B cell (primary cell): ENCODE measurements at places on chromosomes 4 and X.
A peak's percentile ranks its signal among the peaks of the same experiment; 100 is the strongest.

GRCh38 chr4:143336781-143337599, at the start of gene GAB1:
Gene GAB1, plus strand, starts transcription at chr4:143336876. Its CDS starts 313 bp downstream, at chr4:143337189.
- peak; percentile 83 for DNase-seq

DNA sequence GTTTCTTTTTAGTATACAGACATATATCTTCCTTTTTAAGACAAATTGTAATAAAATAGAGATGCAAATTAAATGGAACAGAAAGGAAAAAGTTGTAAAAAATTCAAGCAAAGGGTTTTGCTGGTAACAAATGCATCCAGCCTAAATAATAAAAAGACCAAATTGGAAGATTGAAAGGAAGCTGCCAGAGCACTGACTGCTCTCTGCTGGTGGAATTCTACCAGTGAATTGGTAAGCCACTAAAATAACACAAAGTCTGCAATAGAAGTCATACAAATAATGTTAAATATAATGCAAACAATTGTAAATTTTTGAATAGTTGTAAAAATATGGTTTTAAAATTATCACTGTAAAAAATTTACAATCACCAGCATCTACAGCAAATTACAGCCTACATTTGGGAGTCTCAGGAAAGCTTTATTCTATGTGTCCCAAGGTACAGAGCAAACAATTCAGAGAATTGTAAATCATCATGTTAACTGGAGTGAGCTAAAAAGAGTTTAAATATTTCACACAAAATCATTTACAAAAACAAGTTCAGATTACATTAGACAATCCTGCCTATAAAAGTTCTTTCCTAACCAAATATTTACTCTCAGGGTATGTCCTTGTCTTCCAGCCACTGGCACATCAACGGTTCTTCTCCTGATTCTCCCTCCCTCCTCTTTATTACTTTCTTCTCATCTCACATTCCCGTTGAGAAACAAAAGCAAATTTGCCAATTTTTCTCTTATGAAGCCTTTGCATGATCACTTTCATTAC, 1322.5 kb downstream of the PCDH7 start:
- DNase-seq: no peak

DNA sequence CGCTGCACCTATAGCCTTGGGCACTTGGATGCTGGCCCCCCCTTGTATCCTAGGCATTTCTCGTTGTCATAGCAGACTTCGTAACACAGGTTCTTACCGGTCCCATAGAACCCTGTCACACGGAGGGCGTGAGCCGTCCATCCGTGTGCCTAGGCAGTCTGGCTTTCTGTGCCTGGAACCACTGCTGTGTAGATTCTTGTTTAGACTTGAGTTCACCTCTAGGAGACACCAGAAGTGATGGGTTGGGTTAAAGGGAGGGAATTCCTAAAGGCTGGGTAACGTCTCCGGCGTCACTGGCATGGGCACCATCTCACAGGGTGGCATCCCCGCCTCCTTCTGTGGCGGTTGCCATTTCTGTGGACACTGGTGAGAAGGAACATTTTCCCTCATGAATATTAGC, 13.5 kb upstream of the NKX1-1 start:
- no peak for DNase-seq

DNA sequence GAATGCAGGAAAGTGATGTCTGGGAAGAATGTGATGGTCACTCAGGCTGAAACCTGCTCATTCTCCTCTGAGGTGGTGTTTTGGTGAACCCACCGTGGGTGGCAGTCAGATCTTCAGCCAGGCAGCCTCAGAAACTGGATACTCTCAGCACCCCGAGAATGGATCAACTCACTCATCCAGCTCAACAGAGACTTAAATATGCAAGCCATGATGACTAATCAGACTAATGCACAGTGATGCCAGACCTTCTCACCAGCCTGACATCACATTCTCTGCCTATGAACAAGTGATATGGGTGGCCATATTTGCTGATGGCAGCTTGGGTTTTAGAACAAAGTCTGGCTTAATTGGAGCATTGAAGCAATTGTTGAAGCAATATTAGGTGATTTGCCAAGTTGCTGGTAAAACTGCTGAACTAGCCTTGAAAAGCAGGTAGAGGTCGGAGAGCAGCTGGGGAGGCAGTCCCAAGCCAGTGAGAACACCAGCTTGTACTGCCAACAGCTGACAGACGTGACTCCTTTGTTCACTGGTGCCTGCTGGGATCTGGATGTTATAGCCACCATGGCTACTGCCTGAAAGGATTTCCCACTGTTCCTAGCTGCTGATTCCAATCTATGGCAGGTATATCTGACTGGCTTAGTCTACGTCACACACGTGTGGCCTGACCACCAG, 608.1 kb downstream of the MID1IP1 start:
- no peak for DNase-seq

DNA sequence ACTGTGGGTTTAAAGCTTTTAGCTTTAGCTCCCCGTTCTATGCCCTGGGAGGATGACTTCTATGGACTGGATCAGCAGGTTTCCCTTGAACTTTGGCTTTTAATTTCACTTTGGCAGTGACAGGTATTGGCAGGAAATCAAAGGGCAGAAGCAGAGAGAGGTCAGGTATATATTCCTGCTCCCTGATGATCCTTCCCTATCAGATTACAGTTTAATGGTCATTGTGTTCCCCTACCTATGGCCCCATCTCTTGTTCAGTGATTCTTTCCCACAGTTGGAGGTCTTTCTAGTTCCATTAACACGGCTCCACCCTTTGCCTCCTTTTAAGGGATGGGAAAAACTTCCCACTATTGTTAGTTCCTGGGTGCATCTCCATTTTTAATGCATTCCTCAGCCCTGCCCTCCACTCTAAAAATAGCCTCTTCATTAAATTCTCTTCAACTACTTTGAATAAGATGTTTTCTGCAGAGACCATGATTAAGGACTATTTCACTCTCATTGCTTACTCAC, 107.8 kb upstream of the TMEM47 start:
- DNase-seq: no peak

- no peak for DNase-seq
Measured at GRCh38 chrX:45143455-45143854, 57.2 kb downstream of the DIPK2B start.

- no peak for DNase-seq
Measured at GRCh38 chr4:96504386-96504785, 664.5 kb downstream of the PDHA2 start.

DNA sequence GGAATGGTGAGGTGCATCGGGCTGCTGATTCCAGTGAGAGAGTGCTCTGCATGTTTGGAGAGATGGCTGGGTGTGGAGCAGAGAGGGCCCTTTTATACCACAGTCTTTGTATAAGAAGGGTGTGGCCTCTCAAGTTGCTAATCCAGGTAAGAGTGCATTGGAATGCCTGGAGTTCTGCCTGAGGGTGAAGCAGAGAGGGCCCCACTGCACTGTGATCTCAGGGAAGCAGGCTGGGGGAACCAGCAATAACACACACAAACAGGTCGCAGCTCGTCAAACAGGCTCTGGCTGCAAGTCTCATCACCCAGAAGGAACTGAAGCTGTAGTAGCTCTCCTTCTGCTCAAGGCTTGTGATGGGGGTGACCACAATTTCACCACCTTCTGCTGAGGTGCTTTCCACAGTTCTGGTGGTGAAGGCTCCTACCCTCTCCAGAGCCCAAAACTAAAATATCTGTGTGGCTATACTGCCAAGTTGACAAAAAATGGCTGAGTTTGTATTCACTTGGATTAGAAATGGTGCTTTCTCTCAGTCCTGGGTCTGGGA, 687.4 kb upstream of the HS3ST1 start:
- DNase-seq: no peak

DNA sequence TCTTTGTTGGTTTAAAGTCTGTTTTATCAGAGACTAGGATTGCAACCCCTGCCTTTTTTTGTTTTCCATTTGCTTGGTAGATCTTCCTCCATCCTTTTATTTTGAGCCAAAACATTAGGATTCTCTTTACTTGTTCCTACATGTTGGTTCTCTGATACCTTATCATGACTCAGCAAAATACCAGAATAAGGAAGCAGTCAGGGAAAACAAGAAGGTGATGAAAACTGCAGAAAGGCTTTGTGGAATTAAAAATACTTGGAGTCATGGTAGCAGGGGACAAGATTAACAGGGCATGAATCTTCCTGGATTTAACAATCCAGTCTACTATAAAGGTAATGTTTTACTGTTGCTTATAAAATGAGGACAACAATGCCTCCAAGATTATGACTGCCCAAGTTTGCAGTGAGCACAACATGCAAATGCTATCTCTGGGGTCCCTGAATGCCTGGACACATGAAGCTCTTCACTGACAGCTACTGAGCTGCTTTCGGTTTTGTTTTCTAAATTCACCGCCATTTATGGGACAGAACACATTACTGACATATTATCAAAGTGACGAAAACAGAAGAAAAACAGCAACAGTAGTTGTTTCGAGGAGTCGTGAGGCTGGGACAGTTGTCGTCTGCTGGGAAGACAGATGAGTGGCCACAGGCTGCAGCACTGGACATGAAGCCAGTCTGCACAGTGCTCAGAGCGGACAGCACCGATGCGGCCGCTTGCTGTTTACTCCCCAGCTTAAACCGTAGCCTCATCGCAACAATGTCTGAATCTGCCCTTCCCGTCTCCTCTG, 174.5 kb upstream of the DKK2 start:
- DNase-seq: no peak

GRCh38 chr4:20305976-20306375, 54.3 kb downstream of the SLIT2 start:
- DNase-seq: no peak

GRCh38 chr4:25953740-25954139, 39.7 kb downstream of the SMIM20 start:
- DNase-seq: no peak

GRCh38 chr4:153909672-153910071, 120.8 kb upstream of the SFRP2 start:
- DNase-seq: no peak

GRCh38 chr4:138446456-138446855, 204.3 kb upstream of the SLC7A11 start:
- no peak for DNase-seq

DNA sequence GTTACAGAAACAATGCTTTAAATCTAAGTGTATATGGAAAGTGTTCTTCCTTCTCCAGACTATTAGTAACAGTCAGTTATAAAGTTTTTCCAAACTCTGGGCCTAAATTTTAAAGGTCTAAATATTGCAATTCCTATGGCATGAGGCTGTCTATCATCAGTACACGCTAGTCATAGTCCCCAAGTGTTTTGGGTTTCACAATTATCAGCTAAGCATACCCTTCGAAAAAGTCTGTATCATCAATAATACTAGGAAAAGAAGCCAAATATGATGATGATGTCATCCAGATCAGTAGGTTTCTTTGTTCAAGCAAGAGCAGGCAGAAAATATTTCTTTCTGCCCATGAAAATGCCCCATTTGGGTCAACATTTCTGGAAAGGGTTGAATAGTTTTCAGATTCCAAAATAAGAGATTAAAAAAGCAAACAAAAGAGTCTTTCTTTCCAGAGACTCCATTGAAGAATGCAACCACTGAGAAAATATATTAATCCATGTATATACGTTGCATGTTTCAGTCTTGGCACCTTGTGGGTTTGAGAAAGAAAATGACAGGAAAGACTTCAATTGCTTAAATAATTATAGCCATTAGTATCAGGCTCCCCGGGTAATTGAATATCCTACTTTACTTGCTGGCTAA, 173.8 kb downstream of the CAMK2D start:
- DNase-seq: no peak

DNA sequence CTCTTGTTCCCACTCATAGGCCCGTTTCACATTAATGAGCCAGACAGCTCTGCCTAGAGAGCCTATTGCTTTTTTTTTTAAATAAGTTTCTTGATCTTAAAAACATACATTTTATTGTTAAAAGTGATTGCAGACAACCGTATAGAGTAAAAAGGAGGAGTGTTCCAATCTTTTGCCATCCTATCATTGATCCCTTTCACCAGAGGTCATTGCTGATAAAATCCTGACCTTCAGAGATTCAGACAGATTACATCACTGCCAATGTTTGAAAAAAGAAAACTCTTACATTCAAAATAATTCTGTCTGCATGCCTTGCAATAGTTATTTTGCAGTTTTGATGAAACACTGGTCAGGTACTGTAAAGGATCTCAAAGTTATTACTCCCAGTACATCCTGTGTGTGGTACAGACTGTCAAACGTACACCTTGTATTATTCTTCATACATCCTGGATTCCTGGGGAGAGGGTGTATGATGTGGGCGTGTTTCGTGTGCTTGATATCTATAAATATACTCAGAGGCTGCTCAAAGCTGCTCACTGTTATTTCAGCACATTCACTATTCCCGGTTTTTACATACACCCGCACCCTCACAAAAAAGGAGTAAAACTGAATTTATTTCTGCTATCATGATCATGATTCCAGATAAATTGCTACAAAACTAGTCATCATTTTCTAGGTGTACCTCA, 15.4 kb upstream of the KLHL2 start:
- DNase-seq: no peak

DNA sequence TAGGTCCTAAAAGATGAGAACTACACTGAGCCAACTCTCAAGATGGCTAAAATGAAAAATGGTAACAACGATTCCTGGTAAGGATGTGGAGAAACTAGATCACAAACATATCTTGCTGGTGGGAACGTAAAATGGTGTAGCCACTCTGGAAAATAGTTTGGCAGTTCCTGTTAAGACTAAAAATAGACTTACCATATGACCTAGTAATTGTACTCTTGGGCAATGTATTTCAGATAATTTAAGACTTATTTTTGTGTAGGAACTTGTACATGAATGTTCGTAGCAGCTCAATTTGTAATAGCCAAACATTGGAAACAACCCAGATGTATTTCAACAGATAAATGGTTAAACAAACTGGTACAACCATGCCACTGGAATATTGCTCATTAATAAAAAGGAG, 106.2 kb downstream of the HDAC8 start:
- DNase-seq: no peak

GRCh38 chr4:7910952-7911578, 28.6 kb downstream of the AFAP1 start:
- no peak for DNase-seq

DNA sequence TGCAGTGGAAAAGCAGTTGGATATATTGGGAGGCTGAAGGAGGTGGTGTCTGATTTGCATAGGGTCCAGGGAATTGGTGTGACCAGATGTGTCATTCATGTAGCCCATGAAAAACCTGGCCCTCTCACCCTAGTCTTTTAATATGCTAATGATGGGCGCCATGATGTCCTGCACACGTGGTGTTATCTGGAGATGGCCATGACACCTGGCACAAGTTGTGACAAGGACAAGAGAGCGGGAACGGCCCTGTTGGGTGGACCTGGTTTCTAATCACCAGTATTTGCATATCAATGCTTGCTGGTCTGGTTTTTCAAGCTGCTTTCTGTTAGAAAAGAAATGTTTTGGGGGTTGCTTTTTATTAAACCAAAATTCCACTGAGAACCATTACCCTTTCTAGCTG, 87.4 kb downstream of the ZXDA start:
- no peak for DNase-seq

DNA sequence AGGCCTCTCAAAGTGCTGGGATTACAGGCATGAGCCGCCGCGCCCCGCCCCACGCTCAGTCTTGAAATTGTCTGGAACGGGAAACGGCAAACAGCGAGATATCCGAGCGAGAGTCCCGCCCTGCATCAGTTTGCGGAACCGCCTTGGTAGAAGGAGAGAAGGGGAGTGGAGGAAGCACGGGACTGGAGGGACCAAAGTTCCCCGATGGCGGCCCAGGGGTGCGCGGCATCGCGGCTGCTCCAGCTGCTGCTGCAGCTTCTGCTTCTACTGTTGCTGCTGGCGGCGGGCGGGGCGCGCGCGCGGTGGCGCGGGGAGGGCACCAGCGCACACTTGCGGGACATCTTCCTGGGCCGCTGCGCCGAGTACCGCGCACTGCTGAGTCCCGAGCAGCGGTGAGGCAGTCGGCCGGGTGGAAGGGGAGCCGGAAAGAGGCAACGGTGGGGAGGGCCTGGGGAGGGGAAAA, at the start of gene BST1:
Gene BST1 (plus strand): TSS at position 125 of the 463 bp plus-strand sequence. CDS start 80 bp downstream, at position 205.
- peak; percentile 73 for DNase-seq

- no peak for DNase-seq
Measured at GRCh38 chr4:87978681-87979080, 3.2 kb downstream of the SPP1 start.
